Fibroblast of skin of left quadriceps (primary cell): ENCODE measurements at places on chromosomes 2 and 18.

DNA sequence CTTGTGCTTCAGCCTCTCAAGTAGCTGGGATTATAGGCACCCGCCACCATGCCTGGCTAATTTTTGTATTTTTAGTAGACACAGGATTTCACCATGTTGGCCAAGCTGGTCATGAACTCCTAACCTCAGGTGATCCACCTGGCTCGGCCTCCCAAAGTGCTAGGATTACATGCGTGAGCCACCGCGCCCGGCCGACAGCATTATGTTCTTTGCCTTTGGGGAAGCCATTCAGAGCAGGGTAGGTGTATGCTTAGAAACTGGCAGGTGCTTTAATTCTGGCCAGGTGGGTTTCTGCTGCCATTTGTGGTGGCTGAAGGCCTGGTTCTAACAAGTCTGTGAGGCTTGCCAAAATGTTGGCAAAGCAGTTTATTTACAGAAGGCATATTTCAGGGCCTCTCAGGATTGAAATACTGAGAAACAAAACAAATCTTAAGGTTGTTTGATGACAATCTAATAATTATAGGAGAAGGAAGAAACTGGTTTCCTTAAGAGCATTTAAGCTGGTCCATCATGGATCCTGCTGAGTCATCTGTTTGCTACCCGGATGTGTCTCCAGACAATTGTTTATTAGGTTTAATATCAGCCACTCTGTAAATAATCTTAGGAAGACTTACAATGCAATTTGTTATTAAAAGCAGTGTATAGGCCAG, 16.0 kb downstream of the SLC20A1 start:
- DNase-seq, result no peak

DNA sequence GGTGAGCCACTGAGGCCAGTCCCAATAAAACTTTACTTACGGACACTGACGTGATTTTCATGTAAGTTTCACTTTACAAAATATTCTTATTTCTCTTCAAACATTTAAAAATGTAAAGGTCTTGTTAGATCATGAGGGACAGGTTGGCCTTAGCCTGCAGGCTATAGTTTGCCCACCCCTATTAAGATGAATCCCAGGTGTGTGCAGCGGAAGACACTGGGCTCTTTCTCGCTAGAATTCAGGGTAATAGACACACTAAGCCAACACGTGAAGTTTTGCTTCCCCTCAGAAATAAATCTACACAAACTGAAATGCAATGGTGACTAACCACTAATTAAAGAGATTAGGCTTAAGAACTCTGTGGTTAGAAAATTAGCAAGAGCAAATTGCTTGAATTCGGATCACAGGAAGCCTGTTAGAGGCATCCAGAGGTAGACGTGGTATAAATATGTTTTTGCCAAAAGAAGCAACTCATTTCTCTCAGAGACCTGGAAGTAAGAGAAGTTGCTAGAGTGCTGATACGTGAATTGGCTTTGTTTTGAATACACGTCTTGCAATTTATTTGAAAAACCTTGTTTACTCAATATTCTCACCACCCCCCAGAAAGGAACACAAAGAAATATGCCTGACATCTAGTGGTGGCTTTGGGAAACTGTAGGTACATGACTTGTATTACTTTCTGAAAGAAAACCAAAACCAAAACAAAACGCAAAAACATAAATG, 151.6 kb downstream of the DTNB start:
- peak; percentile 67 for DNase-seq

DNA sequence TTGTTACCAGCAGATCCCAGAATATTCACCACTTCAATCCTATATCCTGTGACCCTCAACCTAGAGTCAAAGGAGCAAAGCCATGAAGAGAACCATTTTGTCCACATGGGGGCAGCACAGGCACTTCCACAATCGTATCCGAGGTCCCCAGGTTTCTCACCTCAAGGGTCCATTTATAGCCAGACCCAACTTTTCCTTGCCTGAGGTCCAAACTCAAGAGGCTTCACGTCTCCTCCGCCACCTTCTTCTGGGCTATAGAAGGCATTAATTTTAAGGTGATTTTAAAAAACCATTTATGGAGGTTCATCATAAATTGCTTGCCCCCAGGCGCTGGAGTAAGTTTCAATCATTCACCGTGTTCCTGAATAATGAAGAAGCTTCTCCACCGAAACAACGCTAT, 111.6 kb upstream of the NABP1 start:
- peak; percentile 36 for DNase-seq

DNA sequence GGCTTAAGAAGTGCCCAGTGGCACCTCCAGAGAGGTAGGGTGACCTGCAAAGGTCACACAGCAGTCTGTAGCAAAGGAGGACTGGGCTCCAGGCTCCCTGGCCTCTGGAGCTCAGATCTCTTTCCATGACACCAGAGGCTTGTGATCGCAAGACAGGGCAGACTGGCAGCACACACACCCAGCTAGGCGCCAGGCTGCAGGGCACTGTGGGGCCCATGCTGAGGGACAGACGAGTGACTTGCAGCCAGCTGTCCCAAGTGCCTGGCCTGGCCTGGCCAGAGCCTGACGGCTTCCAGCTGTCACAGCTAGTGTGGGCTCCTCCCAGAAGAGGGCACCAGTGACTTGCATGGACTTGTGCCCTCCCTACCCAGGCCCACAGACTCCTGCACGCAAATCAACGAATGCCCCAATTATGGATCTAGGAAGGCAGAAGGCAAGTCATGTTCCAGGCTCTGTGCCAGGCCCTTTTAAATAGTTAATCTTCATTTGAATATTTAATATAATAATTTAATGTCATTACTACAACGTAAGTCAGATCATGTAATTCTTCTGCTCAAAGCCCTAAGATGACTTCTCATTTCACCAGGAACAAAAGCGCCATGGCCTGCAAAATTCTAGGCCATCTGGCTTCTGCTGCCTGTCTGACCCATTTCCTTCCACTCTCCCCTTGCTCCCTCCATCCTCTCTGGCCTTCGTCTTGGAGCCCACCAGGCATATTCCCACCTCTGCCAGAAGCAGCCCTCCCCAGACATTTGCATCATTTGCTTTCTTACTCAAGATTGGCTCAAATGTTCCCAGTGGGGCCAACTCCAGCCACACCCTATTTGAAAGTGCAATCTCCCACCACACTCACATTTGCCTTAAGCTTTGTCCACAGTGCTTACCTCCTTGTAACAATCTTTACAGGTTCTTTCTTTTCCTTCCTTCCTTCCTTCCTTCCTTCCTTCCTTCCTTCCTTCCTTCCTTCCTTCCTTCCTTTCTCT, 3.7 kb upstream of the SPEG start:
- DNase-seq, result no peak

DNA sequence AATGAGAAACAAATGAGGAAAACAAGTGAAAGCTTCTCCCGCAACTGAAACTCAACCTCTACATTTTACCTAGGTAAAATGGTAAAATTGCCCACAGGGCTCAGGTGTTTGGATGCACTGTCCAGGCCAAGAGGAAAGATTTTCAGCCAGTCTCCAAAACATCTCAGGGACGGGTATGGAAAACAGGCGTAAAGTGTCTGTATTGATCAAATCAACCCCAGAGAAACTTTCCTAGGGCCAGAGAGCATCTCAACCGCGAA, 361 bp upstream of the HAT1 start:
- no peak for DNase-seq

DNA sequence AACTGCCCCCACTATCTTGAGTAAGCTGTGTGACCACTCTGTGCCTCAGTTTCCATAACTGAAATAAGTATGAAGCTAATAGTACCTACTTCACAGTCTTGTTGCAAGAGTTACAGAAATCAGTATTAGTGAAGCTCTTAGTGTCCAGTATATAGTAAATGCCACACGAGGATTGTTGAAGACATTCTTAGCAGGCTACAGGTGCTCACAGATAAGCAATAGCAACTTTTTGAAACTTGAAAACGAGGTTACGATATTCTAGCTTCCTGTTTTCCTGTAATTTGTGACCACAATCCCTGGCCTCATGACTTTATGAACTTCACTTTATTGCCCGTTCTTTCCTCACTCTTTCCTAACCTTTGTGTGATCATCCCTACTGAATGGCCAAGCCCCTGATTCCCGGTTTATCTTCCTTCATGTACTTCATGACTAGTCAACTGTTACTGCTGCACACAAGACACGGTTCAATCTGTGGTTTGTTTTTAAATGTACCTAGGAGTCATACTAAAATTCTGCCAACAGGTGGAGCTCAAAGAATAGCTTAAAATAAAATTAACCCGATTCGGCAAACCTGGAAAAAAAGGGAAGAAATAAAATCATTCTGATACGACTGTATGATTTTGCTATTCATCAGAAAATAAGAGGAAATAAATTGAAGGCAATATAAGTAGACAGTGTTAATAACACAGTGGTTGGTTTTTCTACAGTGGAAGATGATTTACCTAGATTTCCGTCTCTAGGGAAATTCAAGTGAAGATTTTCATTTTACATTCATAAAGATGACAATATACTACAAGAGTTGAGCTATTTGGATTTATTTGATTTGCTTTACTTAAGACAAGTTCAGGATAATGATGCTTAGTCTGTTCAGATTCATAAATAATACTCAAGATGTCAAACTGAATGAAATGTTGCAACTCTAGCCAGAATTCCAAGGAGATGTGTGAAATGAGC, 38.1 kb upstream of the STAT1 start:
- DNase-seq, result peak; percentile 62

DNA sequence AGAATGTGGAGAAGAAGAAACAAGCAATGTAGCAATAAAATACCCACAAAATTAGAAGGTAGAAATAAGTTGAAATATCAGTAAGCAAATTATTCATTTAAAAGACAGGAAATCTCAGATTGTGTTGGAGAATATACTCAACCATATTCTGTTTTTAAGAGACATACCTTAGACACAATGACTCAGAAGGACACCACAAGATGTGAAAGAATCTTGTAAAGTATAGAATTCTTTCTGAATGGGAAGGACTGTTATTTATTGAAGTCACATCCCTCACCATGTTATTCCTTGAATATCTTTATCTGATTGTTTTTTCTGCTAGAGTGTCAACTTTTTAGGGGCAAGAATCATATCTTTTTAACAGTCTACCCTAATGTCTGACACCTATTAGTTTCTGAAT, 50.4 kb downstream of the CTAGE1 start:
- no peak for DNase-seq

DNA sequence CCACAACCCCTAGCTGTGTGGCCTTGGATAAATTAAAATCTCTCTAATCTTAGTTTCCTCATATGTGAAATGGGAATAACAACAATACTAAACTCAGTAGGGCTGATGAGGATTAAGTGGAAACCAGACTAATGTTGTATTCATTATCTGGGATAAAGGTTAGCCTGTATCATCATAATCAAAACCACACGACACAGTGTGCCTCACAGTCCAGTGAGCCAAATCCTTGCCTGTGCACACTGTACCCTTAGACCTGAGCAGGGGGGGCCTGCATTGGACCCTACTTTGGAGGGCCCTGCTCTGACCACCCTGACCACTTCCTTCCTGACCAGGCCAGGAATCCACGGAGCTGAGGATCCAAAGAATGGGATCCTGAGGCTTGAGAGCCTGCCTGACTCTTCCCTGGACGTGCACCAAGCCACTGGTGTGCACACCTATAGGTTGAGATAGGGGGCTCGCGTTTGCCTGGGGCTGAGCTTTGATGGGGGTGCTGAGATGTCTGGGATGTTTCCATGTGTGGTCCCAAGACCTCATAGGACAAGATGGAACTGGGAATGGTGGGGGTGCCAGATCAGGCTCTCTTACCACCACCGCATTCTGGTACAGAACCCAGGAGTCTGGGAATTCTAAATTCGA, 69.7 kb downstream of the TGOLN2 start:
- no peak for DNase-seq

GRCh38 chr2:230220347-230220969, 674 bp upstream of the SP110 start:
- no peak for DNase-seq

- peak; percentile 87 for DNase-seq
These were observed 478.5 kb upstream of the TNP1 start for GRCh38 chr2:217338306-217338916.

DNA sequence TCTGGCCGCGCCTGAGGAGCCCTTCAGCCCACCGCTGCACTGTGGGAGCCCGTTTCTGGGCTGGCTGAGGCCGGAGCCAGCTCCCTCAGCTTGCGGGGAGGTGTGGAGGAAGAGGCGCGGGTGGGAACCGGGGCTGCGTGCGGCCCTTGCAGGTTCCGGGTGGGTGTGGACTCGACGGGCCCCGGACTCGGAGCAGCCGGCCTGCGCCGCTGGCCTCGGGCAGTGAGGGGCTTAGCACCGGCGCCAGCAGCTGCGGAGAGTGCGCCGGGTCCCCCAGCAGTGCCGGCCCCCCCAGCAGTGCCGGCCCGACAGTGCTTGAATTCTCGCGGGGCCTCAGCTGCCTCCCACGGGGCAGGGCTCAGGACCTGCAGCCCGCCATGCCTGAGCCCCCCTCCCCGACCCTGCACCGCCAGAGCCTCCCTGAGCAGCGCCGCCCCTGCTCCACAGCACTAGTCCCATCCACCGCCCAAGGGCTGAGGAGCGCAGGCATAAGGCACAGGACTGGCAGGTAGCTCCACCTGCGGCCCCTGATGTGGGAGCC, 534.2 kb downstream of the ZNF804A start:
- no peak for DNase-seq

- DNase-seq, result no peak
These were observed 36.2 kb downstream of the HJURP start for GRCh38 chr2:233817995-233818638.

- DNase-seq, result no peak
These were observed 770 bp downstream of the NBAS start for GRCh38 chr2:15560140-15560987.

- DNase-seq, result no peak
These were observed 360.7 kb upstream of the ETAA1 start for GRCh38 chr2:67036444-67036843.

DNA sequence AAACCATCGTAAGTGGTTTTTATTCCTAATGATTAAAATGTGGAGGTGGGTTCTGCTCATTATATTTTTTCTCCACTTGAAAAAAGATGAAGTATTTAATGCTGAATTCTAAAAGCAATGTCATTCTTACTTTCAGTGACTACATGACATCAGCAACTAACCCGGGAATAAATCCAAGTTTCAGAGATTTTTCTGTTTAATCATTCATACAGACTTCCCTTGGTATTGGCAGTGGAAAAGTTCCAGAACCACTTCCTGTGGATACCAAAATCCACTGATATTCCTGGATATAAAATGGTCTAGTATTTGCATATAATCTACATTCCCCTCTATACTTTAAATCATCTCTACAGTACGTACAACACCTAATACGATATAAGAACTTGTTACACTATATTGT, 128.6 kb downstream of the ZNF532 start:
- DNase-seq, result peak; percentile 86

DNA sequence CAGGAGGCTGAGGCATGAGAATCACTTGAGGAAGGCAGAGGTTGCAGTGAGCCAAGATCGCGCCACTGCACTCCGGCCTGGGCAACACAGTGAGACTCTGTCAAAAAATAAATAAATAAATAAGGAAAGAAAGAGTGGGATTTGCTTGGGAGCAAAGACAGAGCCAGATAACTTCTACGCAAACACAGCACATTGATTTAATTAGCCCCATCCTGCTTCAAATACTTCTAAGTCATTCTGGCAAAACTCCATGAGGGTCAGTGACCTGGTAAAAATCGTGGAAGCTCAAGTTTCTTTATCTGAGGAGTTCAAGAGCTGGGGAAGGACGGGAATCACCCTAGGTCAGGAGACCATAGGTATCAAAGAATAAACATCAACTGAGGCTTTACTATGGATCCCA, 70.6 kb upstream of the TCF7L1 start:
- DNase-seq, result no peak
